ENCODE measurements at places on chromosomes 12 and 14.

DNA sequence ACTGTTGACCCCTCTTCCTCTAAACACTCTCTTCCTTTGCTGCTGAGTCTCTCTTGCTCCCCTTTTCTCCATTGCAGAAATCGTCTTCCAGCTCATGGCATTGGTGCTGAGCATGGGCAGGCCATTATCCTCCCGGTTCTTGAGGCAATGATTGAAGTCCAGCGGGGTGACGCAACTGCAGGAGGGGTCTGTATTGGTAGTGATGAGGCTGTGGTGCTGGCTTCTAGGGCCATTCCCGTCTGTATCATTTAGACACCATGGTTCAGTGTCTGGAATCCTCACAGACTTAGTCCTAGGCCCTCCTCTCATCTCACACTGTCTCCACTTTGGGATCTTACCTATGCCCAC, 720 bp upstream of the SLC22A17 start:
- no peak for DNase-seq

- DNase-seq: no peak
Observed at GRCh38 chr12:75665216-75665615, 153.8 kb upstream of the KRR1 start.

DNA sequence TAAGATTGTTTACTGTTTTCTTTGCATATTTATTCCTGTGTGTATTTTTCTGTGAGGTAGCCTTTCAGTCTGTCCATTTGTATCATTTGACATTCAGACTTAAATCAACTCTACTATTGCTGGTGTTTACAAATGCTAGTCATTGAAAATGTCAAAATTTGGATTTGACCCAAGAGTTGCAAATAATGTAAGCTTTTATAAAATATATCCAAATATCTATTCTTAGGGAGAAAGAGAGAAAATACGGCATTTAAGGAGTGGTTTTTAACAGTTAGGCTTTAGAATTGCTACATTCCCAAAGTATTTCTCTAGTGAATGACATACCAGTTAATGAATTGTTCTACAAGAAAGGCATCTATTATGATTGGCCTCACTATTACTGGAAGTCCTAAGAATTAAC, 37.9 kb downstream of the FRS2 start:
- no peak for DNase-seq

DNA sequence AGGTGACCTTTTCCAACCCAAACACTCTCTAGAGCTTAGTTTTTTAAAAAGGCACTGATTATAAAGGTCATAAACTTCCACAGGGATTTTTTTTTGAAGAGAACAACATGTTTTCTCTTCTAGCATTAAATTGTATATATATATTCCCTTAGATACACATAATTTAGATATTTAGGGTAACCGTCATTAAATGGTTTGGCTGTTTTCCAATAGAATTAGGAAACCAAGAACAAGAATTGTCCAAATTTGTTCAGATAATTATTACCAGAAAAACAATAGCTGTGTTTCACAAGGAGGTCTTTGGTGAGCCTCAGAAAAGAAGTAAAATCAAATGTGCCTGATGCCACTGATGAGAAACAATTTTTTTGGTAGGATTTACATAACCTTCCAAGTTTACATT, 26.9 kb downstream of the LMO3 start:
- no peak for DNase-seq

DNA sequence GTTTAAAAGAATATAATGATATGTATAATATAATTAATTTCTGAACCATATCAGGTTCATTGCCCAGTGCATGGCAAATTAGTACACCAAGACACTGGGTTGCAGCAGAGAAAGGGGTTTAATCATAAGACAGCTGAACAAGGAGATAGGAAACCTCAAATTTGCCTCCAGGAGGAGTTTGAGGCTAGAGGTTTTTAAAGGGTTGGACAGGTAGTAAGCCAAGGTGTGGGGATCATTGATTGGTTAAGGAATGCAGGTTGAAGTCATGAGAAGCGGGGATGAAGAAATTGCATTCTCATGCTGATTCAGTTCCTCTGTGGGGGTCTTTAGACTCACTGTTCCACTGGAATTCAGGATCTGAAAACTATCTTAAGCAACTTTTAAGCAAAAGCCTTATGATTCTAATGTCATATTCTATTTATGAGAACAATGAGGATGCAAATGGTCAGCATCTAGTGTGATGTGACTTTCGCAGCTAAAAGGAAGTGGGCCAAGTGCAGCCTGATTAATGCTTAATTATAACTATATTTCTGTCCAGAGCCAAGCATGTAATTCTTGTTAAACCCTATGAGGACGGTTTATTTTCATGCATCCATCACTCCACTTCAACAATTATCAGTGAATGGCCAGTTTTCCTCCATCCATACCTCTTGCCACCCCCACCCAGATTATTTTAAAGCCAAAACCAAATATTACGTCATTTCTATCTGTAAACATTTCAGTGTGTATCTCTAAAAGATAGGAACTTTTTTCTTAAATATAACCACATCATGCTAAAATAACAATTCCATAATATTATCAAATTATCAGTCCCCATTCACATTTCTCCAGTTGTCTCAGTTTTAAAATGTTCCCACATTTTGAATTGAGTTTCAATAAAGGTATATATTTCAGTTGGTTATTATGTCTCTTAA, 14.9 kb downstream of the RNF212B start:
- no peak for DNase-seq
